ENCODE measurements at places on chromosomes 2 and 18.

DNA sequence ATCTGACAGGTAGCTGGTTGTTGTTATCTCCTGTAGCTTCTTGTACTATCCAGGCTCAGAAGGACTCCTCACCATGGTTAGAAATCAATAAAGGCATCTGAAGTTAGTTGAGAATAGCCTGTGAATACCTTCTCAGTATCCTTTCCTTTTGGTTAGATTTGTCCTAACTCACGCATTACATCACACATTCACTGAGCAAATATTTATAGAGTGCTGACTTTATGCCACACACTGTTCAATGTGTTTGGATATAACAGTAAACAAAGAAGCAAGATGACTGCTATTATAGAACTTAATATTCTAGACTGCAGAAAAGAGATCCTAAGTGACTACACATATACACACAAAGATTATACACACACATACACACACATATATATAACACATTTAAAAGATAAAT, 889.9 kb upstream of the CHAC2 start:
- no peak for DNase-seq

DNA sequence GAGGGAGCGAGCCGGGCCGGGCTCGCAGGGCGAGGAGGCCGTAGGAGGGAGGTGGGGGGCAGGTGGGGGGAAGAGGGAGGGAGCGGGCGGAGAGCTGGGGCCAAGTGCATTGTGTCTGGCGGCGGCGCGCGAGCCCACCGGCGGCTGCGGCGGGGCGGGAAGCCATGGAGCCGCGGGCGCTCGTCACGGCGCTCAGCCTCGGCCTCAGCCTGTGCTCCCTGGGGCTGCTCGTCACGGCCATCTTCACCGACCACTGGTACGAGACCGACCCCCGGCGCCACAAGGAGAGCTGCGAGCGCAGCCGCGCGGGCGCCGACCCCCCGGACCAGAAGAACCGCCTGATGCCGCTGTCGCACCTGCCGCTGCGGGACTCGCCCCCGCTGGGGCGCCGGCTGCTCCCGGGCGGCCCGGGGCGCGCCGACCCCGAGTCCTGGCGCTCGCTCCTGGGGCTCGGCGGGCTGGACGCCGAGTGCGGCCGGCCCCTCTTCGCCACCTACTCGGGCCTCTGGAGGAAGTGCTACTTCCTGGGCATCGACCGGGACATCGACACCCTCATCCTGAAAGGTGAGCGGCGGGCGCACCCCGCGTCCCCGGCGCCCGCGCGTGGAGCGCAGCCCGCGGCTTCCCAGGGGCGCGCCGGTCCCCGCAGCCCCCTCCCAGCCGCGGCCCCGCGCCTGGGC, at the start of gene TMEM178A:
TSS of gene TMEM178A (plus strand) at position 107 of the 680 bp plus-strand sequence. CDS start at position 165, 58 bp downstream.
- DNase-seq: no peak

DNA sequence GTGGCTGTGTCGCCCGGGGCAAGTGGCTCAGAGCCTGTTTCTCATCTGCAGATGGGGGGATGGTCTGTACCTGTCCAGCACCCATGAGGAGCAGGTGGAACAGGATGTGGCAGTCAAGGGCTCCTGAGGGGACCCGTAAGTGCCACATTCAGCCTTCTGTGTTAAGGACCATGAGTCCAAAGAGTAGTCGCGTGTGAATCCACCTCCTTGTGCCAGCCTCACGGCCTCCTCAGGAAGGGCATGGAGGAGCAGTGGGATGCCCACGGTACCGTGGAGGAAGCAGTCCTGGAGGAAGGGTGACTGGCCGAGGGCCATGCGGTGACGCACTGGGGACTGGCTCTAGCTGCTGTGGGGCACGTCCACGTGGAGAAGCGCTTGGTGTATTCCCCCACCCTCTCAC, 61.1 kb downstream of the ODC1 start:
- no peak for DNase-seq

DNA sequence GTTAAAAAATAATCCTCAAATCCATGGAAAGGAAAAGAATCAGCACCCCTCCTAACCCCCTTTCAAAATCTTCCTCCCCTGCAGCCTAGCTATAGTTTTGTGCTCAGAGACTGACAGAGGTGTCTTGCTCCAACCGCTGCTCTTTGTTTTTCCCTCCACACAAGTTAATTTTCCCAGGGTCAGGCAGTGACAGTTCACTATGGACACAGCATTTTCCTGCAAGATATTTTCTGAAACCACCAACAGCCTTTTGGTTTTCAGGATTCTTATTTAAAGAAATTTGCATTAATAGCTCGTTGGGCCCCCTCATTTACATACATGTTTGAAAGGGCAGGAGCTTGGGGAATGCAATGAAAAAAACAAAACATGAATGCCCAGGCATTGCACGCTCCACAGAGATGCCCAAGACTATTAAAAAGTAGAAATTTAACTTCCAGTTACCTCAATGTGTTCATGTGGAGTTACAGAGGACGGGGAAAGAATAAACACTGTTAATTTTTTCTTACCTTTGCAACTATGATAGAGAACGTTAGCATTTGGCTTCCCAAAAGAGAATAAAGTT, 71.4 kb upstream of the CXCR4 start:
- no peak for DNase-seq

DNA sequence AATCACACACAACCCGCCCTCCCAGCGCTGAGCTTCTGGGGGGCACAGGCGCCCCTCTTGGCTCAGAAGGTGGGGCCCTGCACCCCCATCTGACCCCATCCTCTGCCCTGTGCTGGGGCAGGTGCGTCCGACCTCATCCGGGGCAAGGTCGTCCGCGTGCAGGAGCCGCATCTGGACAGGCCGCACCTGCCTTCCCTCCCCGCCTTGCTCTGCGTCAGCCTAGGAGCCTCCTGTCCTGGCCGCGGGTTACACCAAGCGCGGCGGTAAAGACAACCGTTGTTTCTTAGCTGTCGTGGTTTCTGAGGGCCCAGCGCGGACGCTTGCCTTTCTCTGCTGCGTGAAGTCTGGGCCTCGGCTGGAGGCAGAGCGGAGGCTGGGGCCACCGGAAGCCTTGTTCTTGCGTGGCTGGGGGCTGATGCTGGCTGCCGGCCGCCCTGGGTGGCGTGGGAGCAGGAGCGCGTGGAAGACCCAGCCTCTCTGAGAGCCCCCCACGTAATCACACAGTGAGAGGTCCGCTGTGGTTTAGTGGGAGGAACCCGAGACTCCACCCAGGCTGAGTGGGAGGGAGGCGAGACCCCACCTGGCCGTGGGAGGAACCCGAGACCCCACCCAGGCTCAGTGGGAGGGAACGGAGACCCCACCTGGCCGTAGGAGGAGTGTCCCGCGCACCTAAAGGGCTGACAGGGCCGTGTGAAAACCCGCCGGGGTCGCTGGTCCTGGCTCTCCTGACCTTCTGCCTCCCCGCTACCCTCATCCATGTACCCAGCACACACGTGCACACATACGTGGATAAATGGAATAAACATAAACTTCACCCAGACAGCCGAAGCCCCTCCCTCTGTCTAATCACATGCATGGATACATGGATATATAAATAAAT, 51.8 kb downstream of the KCNG2 start:
- no peak for DNase-seq

DNA sequence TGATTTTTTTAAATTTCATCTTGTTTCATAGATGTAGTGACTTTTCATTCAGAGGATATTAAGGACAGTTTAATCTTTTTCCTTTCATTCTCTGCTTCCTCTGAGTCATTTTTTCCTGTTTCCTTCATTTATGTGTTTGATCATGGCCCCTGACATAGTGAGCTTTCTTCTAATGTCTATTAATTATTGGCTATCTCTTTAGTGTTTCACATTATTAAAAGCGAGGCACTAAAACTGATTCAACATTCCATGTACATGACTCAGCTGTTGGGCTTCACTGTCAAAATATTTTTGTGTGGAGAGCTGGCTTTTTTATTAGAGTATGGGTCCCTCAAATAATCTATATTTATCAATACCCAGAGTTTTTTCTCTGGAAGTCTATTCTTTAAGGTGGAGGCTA, 125.8 kb downstream of the THSD7B start:
- no peak for DNase-seq

DNA sequence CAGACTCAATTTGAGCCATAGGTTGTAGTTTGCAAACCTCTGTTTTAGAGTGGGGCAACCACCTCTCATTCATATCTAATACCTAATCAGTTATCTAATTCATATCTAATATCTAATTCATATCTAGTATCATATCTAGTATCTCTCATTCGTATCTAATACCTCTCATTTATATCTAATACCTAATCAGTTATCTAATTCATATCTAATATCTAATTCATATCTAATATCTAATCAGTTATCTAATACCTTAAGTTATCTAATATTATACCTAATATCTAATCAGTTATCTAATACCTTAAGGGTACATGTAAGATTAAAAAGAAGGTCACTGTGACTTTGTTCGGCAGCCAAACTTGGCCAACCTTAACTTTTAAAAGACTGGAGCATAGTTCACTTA, 403.4 kb upstream of the MMADHC start:
- DNase-seq: no peak

DNA sequence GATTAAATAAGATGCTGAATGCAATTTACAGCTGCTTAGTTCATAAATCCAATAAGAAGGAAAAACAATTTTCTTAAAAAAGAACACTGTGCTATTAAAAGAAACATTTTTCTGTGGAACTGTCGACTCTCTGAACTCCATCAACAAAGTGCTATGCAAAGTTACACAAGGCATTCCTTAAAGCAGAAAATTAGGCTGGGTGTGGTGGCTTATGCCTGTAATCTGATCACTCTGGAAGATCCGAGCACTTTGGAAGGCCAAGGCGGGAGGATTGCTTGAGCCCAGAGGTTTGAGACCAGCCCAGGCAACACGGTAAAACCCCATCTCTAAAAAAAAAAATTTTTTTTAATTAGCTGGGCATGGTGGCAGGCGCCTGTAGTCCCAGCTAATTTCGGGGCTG, 13.0 kb downstream of the MCM6 start:
- DNase-seq: no peak

DNA sequence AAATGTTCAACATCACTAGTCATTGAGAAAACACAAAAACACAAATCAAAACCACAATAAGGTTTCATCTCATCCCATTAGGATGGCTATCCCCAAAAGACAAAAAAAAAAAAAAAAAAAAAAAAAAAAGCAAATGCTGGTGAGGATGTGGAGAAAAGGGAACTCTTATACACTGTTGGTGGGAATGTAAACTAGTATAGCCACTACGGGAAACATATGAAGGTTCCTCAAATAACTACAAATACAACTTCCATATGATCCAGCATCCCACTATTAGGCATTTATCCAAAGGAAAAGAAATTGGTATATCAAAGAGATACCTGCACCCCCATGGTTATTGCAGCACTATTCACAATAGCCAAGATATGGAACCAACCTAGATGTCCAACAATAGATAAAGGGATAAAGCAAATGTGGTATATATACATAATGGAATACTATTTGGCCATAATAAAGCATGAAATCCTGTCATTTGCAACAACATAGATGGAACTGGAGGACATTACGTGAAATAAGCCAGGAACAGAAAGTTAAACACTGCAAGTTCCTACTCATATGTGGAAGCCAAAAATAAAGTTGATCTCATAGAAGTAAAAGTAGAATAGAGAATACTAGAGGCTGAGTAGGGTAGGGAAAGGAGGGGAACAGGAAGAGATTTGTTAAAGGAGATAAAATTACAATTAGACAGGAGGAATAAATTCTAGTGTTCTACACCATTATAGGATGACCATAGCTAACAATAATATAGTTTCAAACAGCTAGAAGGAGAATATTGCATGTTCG, 8.4 kb downstream of the POLR1A start:
- no peak for DNase-seq

DNA sequence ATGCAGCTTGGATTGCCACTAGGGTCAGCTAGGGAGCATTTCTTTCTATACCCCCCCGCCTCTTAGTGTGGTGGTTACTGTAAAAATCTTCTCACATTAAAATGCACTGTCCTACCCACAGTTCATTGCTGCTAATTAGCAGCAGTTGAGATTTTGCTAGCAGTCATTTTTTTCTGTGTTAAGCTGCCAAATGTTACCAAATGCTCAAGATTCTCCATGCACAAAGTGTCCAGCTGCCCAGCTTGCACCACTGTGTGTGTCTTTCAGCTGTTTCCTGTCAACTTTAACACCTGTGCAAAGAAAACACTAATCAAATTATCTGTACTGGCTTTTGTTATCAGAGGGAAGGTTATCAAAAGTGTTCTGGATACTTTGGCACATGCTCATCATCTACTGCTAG, 679.3 kb downstream of the NR4A2 start:
- no peak for DNase-seq

GRCh38 chr18:30522288-30522929, 520.1 kb downstream of the DSC3 start:
- no peak for DNase-seq

- no peak for DNase-seq
Observed at GRCh38 chr2:84805250-84805958, 75.5 kb downstream of the TRABD2A start.

DNA sequence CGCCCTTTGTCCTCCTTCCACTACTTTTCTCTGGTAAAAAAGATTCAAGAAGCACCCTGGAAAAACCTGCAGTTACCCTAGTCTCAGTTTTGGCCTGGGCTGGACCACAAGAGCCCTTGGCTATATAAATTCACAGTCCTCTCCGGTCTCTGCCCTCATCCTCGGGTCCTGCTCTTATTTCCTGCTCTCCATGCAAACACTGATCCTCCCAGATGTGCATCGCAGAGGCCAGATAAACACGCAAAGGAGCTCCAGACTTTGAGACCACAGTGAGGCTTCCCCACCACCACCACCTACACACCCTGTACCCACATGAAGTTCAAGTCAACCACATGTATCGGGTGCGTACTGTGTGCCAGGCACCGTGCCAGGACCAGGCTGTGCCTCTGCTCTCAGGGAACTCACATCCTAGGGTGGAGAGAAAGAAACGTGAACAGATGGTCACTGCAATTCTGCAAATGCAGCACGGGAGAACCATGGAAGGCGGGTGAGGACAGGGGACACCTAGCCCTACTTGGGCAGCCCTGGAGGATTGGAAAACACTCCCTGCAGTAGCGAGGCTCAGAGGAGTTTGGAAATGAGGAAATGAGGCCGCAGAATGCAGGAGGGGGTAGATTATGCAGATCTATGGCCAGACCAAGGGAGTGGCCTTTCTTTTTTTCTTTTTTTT, 7.4 kb downstream of the CTDSP1 start:
- DNase-seq: no peak

- no peak for DNase-seq
Observed at GRCh38 chr2:217955881-217956493, 46.8 kb downstream of the TNS1 start.

DNA sequence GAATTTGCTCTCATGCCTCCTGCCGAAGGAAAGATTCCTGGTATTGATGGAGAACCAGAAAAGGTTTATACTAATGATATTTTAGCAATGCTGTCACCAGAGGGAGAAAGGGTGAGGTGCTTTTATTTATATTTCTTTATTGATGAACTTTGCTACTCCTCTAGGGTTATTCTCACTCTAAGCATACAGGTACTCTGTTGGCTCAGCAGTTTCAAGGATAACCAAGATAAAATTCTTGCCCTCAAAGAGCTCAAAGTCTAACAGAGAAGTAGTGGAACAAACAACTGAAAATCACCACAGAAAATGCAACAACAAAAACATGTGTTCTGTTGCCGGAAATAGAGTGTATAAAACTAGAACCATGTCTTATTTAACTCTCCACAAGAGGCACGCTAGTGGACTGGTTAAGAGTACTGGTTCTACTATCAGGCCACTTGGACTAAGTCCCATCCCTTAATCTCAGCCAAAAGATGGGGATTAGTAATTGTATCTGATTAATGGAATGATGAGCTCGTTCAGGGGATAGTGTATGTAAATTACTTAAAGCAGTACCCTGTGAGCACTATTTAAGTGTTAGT, 103.6 kb downstream of the DNAH6 start:
- DNase-seq: no peak
